ENCODE measurements at places on chromosomes 12 and 14.

DNA sequence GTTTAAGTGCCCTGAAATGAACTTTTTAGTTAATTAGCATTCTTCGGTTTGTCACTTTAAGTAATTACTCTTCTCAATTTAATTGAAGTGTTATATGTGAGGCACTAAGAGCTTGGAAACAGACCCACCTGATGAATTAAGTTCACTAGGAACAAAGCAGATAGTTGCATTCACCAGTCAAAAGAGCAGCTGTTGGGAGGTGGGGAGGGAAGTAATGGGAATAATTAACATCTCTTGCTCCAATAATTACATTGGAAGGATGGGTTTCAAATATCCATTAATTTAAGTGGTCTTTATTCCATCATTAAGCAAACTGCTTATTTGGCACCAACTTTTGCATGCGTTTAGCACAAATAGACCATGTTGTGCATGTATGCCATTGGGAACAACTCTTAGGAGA lies 667.2 kb downstream of the GALC start:
- no peak for DNase-seq

DNA sequence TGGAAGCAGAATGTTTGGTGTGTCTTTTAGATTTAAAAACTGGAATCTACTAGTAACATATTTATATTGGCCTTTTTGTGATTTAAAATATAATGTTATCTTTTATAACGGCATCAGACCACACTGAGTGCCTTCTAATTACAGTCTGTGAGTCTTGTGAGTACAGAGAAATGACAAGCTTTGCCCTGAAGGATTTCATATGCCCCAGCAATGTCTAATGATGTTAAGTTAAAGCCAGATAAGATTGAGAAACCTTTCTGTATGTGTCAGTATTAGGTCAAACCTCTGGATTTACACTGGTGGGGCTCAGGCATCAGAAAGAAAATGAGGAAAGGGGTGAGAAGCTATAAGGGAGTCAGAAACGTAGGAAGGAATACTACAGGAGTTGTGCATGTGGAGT lies 25.2 kb downstream of the PLEKHA5 start:
- DNase-seq: no peak

DNA sequence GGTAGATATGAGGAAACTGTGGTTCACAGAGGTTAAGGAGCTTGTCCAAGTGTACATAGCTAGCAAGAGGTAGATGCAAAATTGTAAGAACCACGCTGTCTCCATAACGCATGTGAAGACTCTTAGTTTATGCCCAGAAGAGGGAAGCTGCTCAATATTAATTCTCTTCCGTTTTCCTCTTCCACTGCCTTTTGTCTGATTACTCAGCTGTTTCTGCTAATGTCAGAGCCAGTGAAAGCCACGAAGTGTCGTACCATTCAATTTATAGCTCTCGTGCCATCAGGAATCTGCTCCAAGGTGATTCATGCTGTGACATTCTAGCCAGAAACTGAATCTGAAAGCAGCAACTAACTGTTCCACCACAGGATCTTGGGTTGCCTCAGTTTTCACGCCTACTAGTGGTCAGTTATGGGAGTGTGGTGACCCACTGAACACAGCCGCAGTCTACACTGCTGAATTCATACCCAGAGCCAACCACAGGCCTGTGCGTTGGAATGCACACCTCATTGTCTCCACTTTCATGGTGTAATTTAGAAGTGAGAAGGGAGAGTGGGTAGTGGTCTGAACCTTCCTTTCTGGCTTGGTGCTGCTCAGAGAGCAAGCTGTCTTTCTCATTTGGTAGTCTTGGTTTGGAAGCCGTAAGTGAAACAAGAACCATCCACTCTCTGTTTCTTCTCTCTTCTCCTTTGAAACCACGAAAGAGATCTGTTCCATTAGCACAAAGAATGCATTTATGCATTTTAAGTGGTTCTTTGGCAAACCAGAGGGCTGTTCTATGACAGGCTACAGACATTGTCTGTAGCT lies 74.2 kb upstream of the NAP1L1 start:
- peak; percentile 87 for DNase-seq

DNA sequence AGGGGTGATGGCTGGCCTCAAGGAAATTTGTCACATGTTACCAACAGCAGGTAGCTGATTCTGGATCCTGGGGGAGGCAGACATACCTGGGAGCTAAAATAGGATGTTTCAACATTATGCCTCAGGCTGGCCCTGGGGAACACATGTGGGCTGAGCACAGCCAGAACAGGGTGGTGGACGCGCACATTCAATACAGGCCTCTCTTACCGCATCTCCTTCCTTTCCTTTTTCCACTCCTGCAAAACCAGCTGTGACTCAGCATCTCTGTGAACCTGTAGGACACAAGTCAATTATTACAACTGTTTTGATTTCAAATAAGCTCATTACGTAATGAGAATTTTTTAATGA lies 61.0 kb downstream of the NT5DC3 start:
- no peak for DNase-seq

GRCh38 chr14:24463884-24464785 lies 21.6 kb upstream of the SDR39U1 start:
- no peak for DNase-seq

- DNase-seq: no peak
Measured at GRCh38 chr14:92596331-92596907, 82.8 kb downstream of the RIN3 start.

DNA sequence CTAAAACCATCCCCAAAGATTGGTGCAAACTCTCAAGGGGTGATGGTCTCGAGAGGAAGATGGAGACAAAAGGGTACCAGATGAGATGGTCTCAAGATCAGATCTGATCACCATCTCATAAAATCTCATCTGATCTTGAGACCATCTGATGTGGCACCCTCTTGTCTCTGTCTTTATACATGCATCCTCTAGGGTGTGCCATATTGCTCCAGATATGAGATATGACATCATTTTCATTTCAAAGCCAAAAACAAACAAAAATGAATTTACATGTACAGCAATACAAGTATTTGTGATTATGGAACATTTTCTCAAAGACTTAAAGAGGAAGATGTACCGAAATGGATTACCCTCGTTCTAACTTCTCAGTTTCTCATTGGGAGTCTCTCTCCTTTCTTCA lies 787.2 kb downstream of the GALC start:
- DNase-seq: no peak

GRCh38 chr14:90111895-90112534 lies 50.2 kb downstream of the KCNK13 start:
- DNase-seq: no peak

- DNase-seq: peak; percentile 50
Measured at GRCh38 chr14:105021656-105022275, 883 bp upstream of the CDCA4 start.

DNA sequence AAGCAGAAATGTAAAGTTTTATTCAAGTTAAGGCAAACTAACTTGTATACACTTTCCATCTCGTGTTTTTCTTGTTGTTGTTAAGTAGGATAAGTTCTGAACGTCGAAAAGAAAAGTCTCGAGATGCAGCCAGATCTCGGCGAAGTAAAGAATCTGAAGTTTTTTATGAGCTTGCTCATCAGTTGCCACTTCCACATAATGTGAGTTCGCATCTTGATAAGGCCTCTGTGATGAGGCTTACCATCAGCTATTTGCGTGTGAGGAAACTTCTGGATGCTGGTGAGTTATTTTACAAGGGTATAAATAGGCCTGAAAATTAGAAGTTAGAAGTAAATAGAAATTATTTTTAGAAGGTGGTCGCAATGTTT lies 25.0 kb downstream of the HIF1A start:
- no peak for DNase-seq

DNA sequence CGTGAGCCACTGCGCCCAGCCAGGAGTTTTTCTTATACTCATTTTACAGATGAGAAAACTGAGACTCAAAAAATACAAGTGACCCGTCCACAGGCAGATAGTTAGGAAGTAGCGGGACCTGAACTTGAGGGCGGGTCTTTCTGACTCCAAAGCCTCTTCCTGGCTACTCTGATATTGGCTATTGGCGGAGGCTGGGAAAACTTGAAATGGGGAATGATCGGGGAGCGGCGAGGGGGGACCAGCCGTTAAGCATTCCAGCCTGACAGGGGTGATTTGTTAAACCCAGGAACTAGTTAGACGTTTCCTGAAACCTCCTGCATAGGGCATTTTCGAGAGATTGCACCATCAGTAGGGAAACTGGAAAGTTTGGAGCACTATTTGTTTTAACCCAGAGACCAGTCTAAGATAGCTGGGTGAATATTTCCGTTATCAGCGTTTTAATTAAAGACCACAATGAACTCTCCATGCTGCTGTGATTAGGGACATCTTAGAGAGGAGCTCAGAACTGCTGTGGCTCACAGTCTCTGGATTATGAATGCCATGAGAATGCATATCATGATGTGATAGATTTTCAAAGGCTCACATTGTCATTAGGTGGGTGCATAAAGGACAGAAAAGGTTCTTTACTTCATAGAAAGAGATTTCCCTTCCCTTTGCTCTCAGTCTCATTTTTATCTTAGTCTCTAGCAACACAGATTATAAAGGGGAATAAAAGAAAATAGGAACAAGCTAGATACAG lies 2.5 kb downstream of the NR1H4 start:
- no peak for DNase-seq

DNA sequence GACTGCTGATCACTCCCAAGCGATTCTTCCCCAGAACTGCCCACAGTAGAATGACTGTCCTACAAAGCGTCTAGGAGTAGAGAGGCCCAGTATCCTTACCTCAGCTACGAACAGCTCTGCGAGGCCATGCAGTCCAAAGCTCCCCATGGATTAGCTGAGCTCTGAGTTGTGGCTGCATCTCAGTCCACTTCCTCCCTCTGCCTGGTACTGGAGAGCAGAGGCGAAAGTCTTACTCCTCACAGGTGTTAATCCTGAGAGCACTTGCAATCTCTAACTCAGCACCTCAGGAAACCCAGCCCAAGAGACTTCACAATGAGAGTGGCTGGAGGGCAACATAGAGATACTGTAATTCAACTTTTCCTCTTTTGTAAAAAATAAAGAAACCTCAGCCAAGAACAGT lies 493.1 kb downstream of the BCAT1 start:
- DNase-seq: no peak

- no peak for DNase-seq
Measured at GRCh38 chr14:53630336-53630735, 326.3 kb downstream of the BMP4 start.

DNA sequence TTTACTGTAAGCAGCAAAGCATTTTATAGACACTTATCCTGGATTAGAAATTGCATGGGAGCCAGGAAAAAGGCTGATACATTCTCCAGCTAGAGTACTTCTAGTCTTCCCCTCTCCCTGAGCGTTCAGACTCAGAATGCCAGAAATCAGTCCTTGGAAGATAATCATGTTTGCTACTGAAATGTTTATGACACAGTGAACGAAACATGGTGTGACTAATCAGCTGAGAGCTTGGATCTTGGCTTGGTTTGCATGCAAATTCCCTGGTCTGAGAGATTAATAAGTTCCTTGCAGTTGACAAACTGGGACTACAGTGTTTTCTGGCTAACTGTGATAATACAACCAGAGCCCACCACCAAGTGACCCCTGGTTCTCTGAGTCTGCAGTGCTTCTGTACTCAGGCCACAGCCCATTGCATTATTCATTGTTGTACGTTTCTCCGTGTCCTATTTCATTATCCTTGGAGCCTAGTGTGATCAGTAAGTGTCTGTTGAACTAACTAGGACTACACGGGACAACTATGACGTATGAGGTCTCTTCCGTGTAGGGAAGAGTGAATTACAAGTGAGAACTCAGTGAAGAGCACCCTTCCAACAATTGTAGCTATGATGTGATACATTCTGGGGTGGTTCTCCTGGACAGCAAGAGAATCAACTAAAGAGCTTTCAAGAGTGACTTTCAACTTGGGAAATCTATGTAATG lies 34.6 kb upstream of the EVL start:
- no peak for DNase-seq

- no peak for DNase-seq
Measured at GRCh38 chr12:26124446-26125399, at the start of gene BHLHE41. Gene BHLHE41, minus strand, starts transcription at chr12:26125037. Its CDS starts 258 bp downstream, at chr12:26124779.

- no peak for DNase-seq
Measured at GRCh38 chr12:130433834-130434233, 96.1 kb downstream of the PIWIL1 start.

GRCh38 chr12:117400912-117401311 lies 39.5 kb upstream of the NOS1 start:
- DNase-seq: no peak

GRCh38 chr12:106176560-106176959 lies 37.8 kb upstream of the NUAK1 start:
- DNase-seq: no peak

Data from activated naive CD4-positive, alpha-beta T cell treated with Interleukin-2 at 50 U/mL for 16 hours (primary cell).